Stimulated activated effector memory CD8-positive, alpha-beta T cell treated with anti-CD3 and anti-CD28 coated beads, Interleukin-12 subunit alpha, Interleukin-12 subunit beta, amount 100 ng/mL, for 72 hours (primary cell): ENCODE measurements at places on chromosomes 16 and 17.

DNA sequence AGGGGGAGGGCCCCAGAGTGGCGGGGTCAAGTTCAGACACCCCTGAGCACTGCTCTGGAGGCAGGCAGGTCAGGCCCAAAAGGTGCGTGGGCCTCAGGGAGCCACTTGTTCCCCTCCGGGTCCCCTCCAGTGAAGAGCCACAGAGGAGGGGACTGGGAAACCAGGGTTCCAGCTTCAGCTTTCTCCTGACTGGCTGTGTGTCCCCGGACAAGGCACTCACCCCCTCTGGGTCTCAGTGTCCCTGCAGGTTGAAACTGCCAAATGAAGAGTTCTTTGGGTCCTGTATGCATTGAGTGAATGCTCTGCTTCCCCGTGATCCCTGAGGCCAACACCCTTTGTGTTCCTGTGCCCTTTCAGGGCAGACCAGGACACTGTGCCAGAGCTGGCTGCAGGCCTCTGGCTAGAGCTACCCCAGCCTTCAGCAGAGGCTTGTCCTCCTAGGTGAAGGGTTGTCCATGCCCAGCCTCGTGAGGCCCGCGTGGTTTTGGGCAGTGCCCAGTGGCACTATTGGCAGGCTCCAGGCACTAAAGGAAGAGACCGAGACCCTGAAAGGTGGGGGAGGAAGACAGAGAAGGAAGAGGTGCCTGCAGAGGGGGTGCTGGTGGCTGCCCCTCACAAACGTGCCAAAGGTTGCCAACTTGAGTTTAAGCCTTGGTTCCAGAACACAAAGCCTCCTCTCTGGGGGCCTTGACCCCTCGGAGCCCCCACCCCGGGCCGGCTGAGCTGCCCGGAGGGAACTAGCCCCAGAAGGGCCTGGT lies 13.3 kb upstream of the WNT3 start:
- DNase-seq: no peak

- no peak for DNase-seq
These were observed 6.0 kb upstream of the RNF135 start for GRCh38 chr17:30964876-30965275.

DNA sequence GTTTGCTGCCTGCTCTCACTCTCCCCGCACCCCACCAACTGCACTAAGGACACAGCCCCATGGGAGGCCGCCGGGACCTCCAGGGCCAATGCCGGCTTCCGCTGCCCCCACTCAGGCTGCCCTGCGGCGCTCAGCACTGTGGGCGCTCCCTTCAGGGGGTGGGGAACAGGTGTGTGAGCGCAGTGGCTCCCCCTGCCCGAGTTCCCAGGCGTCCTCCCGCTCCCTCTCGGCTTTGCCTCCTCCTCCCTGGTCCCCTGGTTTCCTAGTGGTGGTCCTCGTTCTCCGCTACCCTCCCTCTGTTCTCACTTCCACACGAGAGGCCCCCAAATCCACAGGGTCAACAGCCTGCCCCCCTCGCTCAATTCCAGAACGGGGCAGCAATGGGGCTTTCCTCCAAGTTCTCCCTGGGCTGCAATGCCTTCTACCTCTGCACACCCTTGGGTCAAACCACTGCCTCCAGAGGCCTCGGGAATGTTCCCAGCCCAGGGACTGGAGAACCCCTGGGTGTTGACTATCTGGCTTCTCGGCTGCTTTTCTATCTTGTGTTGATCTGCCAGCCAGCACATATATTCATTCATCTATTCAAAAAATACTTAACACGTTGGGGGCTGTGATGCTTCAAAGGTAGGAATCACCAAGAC lies 9.9 kb downstream of the FOXJ1 start:
- no peak for DNase-seq

GRCh38 chr16:72992142-72992601 lies 55.8 kb downstream of the ZFHX3 start:
- DNase-seq: no peak

DNA sequence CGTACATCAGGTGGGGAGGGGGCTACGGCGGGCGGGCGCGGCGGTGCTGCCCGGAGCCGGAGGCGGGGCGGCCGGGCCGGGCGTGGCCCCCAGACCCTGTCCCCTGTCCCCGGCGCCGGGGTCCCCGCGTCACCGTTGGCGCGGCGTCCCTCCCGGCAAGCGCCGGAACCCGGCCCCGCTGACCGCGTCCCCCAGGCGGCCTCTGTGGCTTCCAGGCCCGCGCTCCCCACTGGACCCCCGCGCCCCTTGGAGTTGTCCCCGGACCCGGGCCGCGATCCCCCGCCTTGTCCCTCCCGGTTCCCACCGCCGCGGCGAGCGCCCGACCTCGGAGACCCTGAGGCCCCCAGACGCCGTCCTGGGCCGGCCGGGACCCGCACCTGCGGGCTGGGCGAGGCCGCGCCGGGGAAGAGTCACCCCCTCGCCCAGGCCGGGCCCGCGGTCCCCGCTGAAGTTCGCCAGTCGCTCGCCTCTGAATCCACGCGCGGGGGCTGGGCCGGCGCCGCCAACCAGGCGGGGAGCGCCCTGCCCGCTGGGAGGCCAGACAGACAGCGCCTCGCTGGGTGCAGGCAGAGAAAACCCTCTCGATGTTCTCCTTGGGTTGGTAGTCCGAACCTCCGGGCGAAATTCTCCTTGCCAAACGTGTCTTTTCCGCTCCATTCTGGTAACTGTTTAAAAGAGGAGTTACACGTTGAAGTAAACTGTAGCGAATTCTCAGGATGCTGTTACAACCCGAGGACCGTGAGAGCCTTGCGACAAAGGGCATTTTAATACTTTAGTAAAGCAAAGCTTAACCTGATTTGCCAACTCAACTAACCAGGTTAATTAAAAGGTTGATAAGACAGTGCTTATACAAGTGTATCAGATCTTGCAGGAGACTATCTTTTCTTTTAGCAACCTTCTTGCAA lies 761 bp downstream of the GAN start:
- peak; percentile 71 for DNase-seq

DNA sequence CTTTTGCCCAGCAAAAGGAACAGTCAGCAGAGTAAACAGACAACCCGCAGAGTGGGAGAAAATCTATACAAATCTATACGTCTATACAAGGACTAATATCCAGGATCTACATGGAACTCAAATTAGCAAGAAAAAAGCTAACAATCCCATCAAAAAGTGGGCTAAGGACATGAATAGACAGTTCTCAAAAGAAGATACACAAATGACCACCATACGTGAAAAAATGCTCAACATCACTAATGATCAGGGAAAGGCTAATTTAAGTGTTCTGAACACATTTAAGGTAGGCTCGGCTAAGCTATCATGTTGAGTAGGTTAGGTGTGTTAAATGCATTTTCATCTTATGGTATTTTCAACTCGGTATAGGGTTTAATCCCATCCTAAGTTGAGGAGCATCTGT lies 598.0 kb downstream of the WWOX start:
- no peak for DNase-seq

GRCh38 chr16:24253192-24253591 lies 2.9 kb upstream of the CACNG3 start:
- peak; percentile 8 for DNase-seq

DNA sequence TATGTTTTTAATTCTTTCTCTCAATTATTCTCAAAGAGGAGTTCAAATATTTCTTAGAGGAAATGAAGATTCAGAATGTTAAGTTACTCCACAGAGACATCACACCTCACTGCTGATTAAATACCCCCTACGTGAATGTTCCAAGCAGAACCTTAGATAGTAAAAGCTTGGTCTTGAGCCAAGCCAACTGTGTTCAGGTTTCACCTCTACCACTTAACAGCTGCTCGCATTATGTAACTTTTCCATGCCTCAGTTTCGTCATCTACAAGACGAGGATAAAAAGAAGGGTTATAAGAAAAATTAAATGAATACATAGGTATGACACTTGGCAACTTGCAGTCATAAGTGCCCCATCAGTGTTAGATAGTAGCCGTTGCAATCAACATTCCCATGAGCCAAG lies 356.2 kb downstream of the RBFOX1 start:
- no peak for DNase-seq

GRCh38 chr17:78342449-78343186 lies 17.3 kb downstream of the SOCS3 start:
- DNase-seq: no peak

- DNase-seq: no peak
These were observed 12.8 kb upstream of the CCL8 start for GRCh38 chr17:34306466-34306865.

DNA sequence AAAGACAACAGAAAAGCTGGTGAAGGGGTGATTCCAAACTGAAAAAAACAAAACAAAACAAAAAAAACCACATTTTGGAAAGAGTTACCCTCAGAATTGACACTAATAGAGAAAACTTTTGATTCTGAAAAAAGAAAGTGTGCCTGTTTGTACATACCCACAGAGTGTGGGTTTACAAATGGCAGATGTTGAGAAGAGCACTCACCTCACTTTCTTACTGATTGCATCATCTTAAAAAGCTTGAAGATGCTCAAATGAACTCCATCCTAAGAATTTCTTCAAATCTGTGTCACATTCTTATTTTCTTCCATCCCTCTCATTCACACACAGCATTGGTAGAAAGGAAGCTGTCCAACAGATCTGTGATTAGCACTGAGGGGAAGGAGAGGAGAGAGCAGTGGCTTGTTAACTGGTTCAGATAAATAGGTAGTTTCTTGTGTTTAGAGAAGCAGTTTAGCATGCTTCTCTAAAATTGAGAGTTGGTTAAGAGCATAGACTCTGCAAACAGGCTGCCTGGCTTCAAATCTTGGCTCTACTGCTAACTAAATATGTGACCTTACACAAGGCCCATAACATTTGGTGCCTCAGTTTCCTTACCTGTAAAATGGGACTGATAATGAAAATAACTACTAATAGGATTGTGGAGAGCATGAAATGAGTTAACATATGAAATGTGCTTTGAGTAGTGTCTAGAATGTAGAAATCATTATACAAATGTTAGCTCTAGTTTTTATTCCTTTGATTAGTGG lies 6.9 kb downstream of the GNAO1 start:
- DNase-seq: peak; percentile 53
